Amygdala (tissue), 56 donors: ENCODE measurements at places on chromosomes 11 and 22.

DNA sequence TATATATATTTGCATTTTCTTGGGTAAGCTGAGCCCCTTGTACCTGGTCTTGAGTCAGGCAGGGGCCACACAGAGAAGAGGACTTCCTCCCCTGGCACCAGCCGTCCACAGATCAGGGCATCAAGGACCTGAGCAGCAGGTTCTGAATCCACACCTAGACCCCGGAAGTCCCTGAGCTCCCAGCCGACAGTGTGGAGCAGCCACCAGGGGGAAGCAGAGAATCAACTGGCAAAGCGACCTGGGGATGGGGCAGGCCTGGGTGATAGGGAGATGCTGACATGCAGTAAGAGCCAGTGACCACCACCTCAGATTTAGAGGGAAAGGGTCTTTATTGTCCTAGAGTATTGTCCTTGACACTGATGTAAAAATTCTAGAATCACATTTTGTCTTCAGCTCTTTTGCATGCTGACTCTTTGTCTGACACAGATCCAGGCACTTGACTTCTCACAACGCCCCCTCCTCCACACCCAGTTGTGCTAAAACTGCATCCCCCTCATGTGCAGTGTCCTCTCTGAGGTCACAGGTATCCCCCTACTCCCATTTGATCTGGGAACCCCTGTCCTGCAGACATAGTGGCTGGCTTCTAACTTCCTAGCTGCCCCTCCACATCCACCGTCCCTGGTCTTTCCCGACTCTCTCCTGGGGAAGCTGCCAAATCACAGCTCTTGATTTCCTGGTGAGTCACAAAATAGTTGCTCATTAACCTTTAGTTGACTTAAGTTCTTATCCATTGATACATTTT is 109.3 kb downstream of the GGTLC2 start:
- DNase-seq = peak; percentile 32

GRCh38 chr11:65780770-65781151 is at the start of gene AP5B1:
TSS of gene AP5B1 (minus strand) at chr11:65780976. CDS start at chr11:65780591, 385 bp downstream.
- DNase-seq = peak; percentile 23

DNA sequence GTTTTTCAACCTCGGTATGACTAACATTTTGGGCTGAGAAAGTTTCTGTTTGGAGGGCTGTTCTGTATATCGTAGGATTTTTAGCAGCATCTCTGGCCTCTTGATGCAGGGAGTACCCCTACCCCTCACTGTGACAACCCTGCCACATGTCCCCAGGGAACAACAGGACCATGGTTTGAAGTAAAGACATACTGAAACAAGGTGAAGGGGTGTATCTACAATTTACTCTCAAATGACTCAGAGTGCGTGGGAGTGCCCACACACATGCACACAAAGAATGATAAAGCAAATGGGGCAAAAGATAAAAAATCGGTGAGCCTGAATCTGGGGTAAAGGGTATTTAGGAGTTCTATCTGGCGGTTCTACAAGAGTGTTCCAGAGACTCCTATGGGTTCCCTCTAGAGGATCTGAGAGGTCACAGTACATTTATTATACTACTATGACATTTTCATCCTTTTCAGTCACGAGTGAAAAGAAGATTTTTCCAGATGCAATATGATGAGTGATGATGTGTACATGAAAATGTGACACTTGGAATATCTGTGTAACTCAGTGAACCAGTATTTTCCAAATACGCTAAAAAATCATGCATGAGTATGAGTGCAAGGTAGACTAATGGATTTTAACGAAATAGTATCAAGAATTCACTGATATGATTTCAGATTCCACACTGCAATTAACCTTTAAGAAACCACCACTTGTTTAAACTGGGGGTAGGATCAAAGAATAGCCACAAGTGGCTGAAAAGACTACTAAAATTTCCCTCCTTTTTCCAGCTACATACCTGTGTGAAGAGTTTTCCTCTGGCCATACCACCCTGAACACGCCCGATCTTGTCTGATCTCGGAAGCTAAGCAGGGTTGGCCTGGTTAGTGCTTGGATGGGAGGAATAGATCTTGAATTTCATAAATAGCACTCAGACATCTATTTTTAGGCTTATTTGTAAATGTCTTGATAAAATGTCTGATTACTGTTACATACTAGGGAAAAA is 56.3 kb upstream of the YPEL1 start:
- DNase-seq = no peak

DNA sequence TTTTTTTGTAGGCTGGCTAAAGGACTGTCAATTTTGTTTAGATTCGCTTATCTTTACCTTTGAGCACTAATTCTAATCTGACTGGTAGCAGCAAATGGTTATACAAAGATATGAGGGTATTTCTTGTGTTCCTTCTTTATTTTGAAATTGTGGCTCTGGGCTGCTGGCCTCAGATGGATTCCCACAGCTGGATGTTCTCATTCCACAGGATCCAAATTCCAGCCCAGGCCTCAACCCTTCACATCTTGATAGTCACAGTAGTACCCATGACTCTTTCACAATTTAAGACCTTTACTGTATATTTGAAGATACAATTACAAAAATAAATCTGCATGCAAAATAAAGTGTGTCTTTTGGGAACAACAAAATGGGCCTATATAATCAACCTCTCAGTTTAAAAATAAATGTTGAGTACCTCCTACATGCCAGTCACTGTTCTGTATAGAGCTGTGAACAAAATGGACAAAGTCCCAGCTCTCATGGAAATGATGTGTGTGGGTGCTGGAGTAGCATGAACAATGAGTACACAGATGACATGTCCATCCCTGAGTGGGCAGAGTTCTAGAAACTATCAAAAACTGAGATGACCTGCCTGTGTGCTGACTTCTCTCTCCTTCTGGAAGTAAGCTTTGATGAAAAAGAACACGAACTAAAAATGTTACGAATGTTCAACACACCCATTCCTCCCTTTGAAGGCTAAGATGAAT is 51.7 kb upstream of the FBXO3 start:
- DNase-seq = no peak

DNA sequence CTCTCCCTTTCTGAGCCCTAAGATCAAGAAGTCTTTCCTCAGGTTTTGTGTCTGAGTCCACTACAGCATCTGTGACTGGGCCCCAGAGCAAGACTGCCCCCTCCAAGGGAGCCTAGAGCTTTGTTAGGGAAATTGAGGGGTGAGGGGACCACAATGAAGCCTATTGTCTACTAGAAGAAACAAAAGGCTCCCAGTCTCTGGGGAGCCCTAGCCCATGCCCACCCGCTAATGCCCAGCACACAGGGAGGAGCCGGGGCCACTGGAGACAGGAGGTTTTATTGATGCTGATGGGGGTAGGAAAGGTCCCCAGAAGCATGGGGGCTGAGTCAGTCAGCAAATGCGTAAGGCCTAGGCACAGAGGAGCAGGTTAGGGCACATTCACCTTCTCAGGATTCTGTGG is 14.0 kb downstream of the RHOG start:
- DNase-seq = no peak

- peak; percentile 9 for DNase-seq
These were observed 424.6 kb downstream of the BUD13 start for GRCh38 chr11:116348226-116348625.

DNA sequence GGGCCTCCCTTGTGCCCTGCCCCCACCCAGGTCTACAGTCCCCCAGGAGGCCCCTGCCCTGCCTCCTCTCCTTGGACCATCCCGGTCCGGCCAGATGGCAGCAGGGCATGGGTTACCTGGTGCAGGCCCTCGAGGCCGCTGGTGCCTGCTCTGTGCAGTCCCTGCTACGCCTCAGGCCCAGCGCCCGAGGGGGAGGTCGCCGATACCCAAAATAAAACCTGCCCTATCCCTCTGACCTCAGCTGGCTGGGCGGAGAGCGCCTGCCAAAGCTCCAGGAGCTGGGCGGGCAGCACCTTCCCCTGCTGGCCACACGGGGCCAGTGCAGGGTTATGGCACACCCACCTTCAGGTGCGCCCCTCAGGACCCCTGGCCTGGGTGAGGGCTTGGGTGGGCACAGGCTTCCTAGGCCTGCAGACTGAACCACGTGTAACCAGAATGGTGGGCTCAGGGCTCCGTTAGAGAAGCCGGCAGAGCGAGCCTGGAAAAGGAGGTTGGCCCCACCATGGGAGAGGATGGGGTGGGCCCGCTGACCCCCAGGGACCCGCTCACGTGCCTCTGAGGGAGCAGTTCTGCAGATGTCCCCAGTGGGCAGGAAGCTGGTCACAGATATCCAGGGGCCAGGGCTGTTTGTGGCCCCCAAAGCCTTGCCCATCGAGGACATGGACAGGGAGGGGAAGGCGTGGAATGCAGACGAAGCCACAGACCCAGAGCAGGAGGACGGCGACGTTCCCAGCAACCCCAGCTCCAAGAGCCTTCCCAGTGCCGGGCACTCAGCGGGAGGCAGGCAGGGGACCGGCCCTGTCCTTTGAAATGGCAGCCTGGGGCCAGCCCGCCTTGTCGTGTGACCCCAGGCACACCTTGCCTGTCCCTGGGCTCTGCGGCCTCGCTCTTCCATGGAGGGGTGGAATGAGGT is 1.7 kb upstream of the TNNT3 start:
- no peak for DNase-seq

- peak; percentile 39 for DNase-seq
These were observed 69.2 kb downstream of the CD82 start for GRCh38 chr11:44634401-44635281.

DNA sequence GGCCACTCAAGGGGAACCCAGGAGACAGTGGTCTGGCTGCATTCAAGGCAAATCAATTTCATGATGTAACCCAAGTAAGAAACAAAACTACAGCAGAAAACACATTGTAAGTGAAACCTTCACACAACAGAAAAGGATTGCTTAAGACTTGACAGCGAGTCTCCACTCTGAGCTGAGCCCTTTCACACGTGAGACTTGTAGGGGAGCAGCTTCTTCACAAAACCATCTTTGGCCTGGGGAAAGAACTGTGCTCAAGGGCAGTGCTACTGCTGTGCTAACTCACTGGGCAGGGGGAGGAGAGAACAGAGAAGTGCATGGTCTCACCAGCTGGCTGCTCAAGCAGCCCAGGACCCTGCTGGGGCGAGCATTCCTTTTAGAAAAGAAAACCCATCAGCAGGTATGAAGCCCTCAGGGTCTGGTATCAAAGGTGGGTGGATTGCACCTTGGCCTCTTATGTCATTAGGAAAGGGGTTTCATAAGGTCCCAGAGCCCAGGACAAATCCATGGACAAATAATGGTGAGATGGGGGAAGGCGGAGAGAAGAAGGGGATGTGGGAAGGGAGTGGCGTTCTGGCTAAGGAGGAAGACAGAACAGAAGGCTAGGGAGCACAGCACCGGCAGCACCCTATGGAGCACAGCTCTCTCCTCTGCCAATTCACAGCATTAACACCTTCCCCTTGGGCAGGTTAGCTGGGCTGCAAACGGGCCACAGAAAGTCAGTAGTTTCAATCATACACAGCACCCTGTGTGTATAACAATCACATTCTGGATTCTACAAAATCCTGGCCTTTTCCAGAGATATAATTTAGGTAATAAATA is 20.6 kb upstream of the RAPSN start:
- no peak for DNase-seq

DNA sequence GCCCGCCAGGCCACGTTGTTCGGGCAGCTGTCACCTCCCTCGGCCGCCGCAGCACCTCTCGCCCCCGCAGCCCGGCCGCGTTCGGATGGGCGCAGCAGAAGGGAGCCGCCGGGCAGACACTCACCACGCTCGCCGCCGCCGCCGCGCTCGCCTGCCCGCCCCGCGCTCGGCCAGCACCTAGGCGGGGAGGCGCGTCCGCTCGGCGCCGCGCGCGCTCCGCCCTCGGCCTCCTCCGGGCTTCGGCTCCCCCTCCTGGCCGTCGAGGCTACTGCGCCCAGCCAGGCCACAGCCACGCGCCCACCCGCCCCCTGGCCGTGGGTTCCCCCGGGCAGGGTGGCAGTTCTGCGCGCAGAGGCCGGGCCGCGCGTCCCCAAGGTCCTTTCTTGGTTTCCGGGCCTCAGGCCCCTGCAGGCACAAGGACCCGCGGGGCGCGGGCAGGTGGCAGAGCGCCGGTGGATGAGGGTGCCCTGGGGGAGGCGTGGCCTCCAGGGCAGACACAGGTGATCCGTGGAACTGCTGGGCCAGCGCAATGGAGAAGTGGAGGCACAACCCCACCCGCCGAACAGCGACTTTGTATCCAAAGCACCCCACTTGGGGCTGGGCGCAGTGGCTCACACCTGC is at the start of gene SLC25A22:
Gene SLC25A22 (minus strand): TSS at position 189 of the 621 bp plus-strand sequence. CDS start 3,275 bp downstream, outside the sequence.
- DNase-seq = peak; percentile 53

- DNase-seq = no peak
These were observed 82.3 kb downstream of the XRRA1 start for GRCh38 chr11:74866557-74866956.

- DNase-seq = no peak
These were observed 5.9 kb upstream of the UVRAG start for GRCh38 chr11:75809111-75809510.

- DNase-seq = peak; percentile 83
These were observed 30.1 kb upstream of the HMOX1 start for GRCh38 chr22:35350539-35351503.

- no peak for DNase-seq
These were observed 1.9 kb downstream of the EHBP1L1 start for GRCh38 chr11:65577756-65578109.

- DNase-seq = no peak
These were observed 3.6 kb upstream of the GAS2L1 start for GRCh38 chr22:29302681-29303465.

DNA sequence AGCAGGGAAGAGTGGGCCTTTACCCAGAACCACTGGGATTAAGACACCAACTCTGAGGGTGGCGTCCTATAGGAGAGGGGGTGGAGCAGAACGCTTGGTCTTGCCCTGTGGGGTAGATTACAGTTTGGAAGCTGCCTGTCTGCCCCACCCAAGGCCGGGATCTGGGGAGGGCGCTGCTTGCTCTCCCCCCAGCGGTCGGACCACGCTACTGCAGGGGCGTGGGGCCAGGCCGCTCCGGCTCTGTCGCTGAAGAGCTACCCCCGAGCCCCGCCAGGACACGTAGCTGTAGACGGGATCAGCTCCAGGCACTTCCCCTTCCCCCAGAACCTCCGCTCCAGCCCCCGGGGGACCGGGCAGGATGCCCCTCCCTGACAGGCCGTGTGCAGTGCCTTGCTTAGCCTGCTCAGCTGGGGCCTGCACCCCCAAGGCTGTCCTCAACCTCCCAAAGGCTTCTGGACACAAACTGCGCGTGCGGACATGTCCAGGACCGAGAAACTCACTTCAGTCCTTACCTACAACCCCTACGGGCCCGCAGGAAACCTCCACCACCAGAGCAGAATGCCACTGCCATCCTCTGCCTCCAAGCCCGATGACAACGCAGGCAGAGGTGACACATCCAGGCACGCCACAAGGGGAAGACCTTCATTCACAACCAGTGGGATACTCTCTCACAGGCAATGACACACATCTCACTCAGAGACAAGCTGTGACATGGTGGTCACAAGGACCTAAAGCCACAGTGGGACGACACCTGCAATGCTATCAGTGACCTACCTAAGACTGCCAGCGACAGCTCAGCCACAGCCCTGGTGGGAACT is 3.6 kb downstream of the AHNAK start:
- peak; percentile 56 for DNase-seq

- DNase-seq = no peak
These were observed 4.9 kb downstream of the CADM1 start for GRCh38 chr11:115499241-115499799.

GRCh38 chr11:44559207-44559939 is 6.1 kb upstream of the CD82 start:
- no peak for DNase-seq
